ENCODE measurements at places on chromosomes 12 and 14.

DNA sequence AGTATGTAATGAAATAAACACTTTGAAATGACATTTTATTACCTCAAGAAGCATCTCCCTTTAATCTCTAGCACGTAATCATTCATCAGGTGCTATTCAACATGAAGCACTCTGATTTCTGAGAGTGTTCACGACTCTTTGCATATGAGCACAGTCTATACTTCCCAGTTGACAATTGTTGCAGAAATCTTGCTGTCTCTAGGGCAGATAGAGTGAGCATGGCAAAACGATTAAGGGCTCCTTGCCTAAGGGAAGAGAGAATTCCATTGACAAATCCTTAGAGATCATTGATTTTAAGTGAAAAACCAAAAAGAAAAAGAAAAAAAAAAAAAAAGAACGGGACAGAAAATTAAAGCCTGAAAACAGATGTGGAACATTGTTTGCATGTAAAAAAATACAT, 107.6 kb downstream of the C12orf50 start:
- DNase-seq = no peak

- no peak for DNase-seq
These were observed 141.1 kb downstream of the PHETA1 start for GRCh38 chr12:111227476-111228420.

GRCh38 chr12:95262808-95263207, 45.2 kb downstream of the VEZT start:
- no peak for DNase-seq

DNA sequence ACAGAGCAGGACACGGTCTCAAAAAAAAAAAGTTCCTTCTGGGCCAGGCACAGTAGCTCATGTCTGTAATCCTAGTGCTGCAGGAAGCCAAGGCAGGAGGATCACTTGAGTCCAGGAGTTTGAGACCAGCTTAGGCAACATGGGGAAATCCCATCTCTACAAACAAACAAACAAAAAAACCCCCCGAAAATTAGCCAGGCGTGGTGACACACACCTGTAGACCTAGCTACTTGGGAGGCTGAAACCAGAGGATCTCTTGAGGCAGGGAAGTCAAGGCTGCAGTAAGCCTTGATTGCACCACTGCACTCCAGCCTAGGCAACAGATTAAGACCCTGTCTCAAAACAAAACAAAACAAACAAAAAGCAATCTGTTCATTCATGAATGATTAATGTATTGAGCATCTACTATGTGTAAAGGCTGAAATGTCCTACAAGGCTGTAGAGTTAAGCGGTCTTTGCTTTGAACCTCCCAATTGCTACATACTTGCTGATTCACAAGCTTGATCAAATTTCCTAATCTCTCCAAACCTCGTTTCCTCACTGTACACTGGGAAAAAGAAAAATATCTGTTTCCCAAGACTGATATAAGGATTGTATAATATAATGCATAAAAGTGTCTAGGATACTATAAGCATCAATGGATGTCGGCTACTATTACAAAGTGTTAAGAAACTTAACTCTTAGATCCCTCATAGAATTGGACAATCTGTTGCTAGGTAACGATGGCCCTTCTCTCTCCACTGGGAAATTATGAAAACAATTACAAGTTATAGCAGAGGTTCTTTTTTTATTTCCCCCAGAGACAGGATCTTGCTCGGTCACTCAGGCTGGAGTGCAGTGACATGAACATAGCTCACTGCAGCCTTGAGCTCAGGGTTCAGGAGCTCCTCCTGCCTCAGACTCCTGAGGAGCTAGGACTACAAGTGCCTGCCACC, 7.9 kb upstream of the RILPL2 start:
- no peak for DNase-seq

GRCh38 chr14:53651096-53651740, 305.4 kb downstream of the BMP4 start:
- no peak for DNase-seq

DNA sequence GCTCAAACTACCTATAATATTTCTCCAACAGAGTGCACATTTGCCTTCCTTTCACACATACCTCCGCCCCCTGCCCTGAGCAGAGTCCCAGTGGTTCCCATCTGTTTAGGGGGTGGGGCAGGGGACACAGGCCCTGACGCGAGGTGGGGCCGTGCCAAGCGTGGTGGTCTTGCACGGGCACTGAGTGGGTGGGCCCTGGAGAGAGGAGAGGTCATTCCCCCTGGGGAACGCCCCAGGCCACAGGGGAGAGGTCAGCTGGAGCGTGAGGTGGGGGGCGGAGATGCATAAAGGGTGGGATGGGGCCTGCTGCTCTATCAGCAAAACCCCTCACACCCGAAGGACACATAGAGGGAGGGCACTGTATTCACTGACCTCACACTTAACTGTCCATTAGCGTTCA, 441.9 kb downstream of the TMEM121 start:
- DNase-seq = no peak

DNA sequence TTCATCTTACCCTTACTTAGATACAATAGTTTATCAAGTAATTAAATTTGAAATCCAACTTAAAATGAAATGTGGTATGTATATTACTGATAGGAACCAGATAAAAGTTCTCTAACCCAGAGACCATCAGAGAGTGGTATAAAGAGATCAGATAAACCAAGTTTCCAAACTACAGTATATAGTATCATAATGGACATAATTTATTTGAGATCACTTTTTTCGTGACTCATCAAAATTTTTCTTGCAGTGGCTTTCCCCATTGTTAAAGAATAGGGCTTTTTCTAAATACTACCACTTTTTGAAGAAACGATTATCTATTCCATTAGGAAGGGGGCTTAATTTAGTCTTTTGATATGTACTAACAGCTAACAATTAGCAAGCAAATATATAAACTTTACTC, 15.2 kb upstream of the HSPA2 start:
- DNase-seq = no peak
